ENCODE measurements at places on chromosomes 3 and 15.

DNA sequence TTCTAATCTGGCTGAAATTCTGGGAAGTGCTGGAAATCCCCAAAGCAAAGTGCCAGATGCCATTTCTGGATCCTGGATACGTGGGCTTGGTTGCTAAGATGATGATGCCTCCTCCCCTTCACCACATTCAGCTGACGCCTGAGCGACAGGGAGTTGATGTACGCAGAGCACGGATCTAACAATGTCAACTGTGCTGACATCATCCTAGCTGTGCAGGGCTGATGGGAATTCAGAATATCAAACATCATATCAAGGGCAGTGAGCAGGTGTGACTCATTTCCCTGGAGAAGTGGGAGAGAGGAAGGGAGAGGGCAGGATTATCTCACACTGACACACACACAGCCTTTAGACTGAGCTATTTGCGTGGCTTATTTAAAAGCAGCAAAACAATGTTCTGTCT is 92.6 kb upstream of the ZBTB20 start:
- no peak for DNase-seq

GRCh38 chr3:31762888-31763351 is 218.1 kb downstream of the OSBPL10 start:
- no peak for DNase-seq

GRCh38 chr3:184172681-184173373 is 1.8 kb upstream of the AP2M1 start:
- no peak for DNase-seq

DNA sequence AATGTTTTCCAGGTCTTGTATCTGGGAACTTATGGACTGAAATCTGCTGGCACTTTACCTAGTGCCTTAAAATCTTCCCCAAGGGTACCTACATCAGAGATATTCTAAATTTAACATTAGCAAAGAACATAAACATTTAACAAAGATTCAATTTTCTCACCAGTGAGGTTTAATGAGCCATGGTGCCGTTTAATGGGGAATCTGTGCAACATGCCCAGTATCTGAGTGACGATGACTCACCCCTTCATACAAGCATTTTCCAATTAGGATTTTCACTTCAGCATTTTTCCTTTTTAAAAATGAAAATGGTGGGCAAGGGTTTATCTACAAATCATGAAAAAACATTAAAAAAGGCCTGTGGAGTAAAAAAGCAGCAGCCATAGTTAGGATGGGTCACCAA is 189.4 kb downstream of the SLC9A9 start:
- DNase-seq: no peak

GRCh38 chr3:1318296-1319005 is 225.6 kb downstream of the CNTN6 start:
- DNase-seq: no peak

- DNase-seq: no peak
Measured at GRCh38 chr15:44490622-44491021, 46.3 kb upstream of the EIF3J start.

DNA sequence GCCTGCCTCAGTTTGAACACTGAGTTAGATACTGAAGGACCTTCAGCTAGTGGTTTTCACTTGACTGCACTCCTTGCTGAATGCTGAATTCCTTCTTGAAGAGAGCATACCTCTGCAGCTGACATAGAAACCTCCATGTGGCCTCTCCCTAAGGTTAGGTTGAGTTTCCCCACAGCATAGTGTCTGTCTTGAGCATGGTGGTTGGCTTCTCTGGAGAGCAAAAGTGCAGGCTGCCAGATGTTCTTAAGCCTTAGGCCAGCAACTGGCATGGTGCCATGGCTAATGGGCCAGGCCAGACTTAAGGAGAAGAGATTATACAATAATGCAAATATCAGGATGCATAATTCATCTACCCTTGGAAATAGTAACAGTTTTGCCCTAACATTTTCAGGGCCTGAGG is 545.6 kb upstream of the ZNF385D start:
- no peak for DNase-seq

GRCh38 chr3:11212784-11213183 is 58.5 kb downstream of the HRH1 start:
- no peak for DNase-seq

- DNase-seq: no peak
Measured at GRCh38 chr3:61936344-61936937, 375.1 kb downstream of the PTPRG start.

DNA sequence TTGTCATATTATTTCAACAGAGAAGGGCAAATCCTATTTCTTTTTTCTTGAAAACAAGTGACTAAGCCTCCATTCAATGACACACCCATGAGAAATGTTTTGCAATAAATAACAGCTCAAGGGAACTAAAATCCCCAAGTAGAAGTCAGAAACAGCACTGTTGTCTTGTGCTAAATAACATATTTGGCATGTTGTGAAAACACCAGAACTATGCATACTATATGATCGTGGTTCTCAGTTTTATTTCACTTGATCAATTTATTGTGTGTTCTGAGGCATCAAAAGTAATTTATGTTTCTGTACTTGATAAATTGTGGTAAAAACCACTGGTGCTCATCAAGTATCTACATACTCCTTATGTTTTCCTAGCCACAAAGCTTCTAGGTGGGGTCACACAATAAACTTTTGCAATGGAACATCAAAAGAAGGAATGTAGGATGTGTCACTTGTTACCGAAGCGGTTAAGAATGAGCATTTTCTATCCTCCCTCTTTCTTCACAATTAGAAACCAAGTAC is 691.7 kb upstream of the CBLB start:
- no peak for DNase-seq

GRCh38 chr3:61688307-61688984 is 127.1 kb downstream of the PTPRG start:
- no peak for DNase-seq

GRCh38 chr3:49199900-49200281 is 28.5 kb downstream of the KLHDC8B start:
- DNase-seq: no peak

- DNase-seq: peak; percentile 49
Measured at GRCh38 chr3:18645619-18646018, 220.5 kb upstream of the SATB1 start.

DNA sequence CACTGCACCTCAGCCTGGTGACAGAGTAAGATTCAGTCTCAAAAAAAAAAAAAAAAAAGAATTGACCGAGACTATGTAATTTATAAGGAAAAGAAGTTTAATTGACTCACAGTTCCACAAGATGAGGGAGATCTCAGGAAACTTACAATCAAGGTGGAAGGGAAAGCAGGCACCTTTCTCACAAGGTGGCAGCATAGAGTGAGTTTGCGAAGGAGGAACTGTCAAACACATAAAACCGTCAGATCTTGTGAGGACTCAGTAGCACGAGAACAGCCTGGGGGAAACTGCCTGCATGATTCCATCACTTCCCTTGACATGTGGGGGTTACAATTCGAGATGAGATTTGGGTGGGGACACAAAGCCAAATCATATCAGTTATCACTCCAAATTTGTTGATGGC is 380.9 kb downstream of the EDEM1 start:
- DNase-seq: no peak

DNA sequence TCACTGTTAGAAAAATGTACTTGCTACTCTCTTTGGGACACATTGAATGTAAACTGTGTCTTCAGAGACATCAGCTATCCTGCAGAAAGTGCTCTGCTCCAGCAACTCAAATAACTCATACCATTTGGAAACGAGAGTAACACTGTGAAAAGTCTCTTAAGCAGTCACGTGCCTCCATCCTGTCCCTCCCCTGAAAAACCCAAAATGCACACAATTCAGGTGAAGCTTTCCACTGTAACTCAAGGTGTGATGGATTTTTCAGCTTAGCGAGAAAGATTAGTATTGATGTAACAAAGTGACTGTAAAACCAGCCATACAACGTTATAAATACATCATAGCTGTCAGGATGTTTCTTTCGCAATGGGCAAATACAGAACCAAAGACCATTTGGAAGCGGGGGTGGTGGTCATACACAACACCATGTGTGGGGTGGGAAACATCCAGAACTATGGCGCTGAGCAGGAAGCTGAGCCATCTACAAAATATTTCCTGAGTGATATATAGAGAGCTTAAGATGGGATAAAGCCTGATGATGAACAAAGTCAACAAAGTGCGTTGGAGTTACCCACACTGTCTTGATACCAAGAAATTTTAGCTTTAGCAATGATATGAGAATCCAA is 332.3 kb downstream of the FOXP1 start:
- DNase-seq: no peak

GRCh38 chr3:72520690-72521308 is 327.4 kb downstream of the SHQ1 start:
- DNase-seq: peak; percentile 81

- DNase-seq: no peak
Measured at GRCh38 chr3:48214225-48214624, 9.1 kb upstream of the CAMP start.

GRCh38 chr3:5195605-5196004 is 8.1 kb downstream of the EDEM1 start:
- peak; percentile 41 for DNase-seq

Measured in T-helper 2 cell treated with Interferon-gamma antibody and Interleukin-4, amounts not matched to agents 5 μg/mL and 100 μg/mL, for 36 hours (primary cell).